Uterus (tissue), 4 donors: ENCODE measurements at places on chromosomes 3 and 15. TPM values are rescaled to one million over a fixed set of nuclear protein-coding genes. Genes with fewer than 3 reads are reported as not detected.
A peak's percentile ranks its signal among the peaks of the same experiment; 100 is the strongest.

The OIP5 gene
- not detected for total RNA-seq

The CSPG5 gene
- not detected for total RNA-seq

GRCh38 chr3:60501314-60501713, 749.9 kb downstream of the FHIT start:
- DNase-seq, result no peak

- DNase-seq, result peak; percentile 48
Observed at GRCh38 chr15:71743861-71744382, 66.4 kb upstream of the NR2E3 start.

DNA sequence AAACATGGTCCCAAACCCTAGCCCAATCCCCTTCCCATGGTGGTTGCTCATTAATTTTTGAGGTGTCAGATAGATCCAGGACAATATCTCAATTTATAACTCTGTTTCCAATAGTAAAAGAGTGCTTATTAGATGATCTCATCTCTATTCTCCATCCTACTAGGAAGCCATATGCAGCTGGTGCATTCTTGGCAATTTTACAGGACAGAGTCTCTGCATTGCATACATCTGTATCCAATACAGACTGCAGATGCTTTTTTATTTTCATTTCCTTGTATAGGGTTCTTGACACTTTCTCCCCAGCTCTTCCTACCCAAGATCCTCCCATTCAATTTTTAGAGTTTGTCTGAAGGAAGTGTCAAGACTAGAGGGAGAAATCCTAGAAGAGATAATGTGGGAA, 194.8 kb upstream of the DPH6 start:
- no peak for DNase-seq

DNA sequence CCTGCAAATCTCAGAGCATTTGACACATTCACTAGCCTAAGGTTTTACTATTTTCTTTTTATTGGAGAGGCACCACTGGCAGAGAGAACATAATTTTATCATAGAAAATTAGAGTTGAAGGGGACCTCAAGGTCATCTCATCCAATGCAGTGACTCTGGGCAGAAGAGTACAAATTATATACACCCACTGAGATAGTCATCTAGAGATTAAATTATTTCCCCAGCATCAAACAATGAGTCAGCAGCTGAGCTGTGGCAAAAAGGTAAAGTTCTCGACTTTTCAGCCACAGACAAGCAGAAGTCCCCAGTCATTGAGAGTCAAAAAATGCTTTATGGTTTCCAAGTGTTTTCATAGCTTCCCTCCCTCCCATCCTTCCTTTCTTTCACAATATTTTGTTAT, 39.3 kb upstream of the SEMA6D start:
- DNase-seq, result no peak

- DNase-seq, result no peak
Observed at GRCh38 chr15:35197754-35198153, 112.7 kb upstream of the NANOGP8 start.

- DNase-seq, result peak; percentile 38
Observed at GRCh38 chr15:76576523-76577279, 240.1 kb downstream of the ISL2 start.
